ENCODE measurements at places on chromosomes 1 and 21.

GRCh38 chr21:36608041-36608896 is 90.6 kb upstream of the SIM2 start:
- DNase-seq, result no peak

- DNase-seq, result no peak
Observed at GRCh38 chr1:59532102-59532501, 235.2 kb downstream of the FGGY start.

DNA sequence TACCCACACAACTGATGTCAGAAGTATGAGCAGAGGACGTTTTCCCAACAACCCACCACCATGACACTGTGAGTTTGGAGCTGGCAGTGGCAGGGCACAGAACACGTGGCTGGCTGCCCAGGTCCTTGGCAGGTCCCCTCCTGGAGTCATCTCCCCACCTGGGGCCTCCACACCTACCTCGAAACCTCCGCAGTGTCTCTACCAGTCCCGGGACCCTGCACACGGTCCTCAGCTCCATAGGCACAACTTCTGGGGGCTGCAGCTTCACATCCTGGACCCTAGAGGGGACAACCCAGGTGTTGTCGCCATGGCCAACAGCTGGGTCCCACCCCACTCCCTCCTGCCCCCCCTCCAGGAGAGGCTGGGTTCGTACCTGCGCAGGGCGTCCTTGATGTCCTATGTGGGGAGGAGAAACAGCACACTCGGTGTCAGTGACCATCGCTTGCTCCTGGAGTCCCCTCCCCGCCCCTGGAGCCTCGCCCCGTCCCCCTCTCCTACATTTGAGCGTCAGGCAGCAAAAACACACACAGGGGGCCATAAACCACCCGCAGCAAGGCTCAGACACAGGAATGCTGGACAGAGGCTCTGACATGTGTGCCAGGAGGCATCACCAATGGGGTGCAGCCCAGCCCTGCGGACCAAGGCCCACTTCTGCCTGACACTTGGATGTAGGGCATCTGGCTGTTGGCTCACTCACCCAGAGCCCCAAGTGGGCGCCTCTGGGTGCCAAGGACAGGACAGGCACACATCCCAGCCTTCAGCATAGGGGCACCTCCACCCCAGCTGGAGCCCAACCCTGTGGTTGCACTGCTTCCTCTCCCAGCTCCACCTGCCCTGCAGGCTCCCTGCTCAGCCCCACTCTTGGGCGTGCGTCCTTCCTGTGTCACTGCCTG is 9.6 kb downstream of the TRIM11 start:
- no peak for DNase-seq

DNA sequence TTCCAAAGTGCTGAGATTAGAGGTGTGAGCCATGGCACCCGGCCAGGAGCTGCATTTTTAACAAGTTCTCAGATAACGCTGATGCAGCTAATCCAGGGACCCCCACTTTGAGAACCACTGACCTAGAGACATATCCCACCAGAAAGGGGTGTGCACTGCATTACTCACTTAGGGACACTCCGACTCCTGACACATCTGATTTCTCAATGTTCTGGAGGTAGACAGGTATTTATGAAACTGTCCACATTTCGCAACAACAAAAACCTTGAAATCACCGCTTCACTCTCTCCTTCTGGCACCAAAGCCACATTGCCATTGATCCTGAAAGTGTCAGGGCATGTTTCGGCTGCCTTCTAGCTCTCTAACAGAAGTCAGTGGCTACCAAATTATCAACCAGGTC is 23.2 kb upstream of the CAMTA1 start:
- DNase-seq, result no peak

DNA sequence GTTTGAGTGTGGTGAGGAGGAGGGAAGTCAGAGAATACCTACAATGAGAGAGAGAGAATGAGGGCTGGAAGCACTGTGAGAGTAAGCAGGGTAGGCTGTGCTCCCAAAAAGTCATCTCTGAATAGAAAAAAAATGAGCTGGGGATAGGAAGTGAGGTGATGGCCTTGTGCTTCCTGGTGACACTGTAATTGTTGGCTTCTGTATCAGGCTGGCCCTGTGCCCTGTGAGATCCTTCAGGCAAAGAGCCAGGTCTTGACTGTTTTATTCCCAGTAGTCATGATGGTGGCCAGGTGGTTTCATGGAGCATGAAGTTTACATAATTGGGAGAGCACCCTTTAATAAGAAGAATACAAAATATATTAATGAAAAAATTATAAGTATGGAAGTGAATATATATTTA is 20.4 kb upstream of the SPATA6 start:
- DNase-seq, result no peak

- DNase-seq, result no peak
Observed at GRCh38 chr1:160171980-160172379, 18.4 kb upstream of the CASQ1 start.

DNA sequence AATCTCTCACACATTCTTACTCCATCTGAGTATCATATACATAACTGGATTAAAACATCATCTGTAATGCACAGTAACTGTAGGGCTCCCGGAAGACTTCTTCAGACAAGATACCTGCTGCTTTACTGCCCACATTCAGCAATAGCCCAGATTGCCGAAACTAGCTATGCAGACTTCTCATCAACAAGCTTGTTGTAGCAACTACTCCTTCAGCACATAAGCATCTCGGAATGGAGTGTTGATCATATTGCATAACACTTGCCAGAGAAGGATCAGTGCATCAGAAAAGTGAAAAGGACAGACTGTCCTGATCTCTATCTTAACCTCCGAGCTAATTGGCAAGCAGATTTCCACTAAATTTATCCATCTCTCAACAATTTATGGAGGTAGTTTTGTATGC is 354.6 kb upstream of the C1orf87 start:
- DNase-seq, result no peak

DNA sequence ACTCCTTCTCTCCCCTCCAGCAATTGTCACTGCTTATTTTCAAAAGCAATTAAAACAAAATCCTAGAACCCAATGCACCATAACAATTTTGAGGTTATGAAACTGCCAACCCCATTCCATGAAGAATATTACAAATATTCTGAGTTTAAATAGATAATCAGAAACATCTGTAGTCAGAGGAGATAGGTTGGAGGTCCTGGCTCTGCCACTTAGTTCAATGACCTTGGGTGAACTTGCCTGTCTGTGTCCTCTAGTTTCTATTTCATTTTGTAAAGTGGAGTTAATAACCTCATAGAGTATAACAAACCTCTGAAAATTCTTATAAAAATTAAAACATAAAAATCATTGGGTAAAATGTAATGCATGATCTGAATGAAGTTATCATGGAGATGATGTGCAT is 164.6 kb downstream of the KCTD3 start:
- no peak for DNase-seq

DNA sequence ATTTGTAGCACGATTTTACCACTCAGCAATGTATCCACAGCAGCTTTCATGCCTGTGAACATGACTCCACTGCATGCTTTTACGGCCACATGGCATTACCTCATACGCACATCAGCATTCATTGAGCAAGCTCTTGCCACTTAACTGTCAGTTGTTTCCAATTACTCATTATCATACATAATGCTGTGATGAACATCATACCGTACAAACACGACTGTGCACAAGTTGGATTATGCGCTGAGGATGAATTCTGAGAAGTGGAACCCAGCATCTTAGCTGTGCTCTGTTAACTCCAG is 9.6 kb downstream of the UMODL1 start:
- DNase-seq, result peak; percentile 81

DNA sequence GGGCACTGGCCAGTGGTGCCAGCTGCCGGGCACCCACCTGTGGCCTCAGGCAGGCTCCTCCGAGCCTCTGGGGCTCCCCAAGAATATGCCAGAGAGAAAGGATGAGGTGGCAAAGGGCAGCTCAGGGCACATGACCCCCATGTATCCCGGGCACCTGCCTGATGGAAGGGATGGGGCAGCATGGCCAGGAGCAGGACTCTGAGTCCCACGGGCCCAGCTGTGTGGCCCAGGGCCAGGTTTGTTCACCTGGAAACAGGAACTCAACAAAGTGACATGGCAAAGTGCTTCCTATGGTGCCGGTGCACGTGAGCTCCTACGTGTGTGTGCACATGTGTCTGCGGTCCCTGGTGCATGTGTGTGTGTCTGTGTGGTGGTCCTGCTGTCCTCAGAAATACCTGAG is 9.5 kb upstream of the GPR153 start:
- DNase-seq, result no peak

- peak; percentile 33 for DNase-seq
Observed at GRCh38 chr1:119329541-119330461, 38.8 kb upstream of the HAO2 start.

DNA sequence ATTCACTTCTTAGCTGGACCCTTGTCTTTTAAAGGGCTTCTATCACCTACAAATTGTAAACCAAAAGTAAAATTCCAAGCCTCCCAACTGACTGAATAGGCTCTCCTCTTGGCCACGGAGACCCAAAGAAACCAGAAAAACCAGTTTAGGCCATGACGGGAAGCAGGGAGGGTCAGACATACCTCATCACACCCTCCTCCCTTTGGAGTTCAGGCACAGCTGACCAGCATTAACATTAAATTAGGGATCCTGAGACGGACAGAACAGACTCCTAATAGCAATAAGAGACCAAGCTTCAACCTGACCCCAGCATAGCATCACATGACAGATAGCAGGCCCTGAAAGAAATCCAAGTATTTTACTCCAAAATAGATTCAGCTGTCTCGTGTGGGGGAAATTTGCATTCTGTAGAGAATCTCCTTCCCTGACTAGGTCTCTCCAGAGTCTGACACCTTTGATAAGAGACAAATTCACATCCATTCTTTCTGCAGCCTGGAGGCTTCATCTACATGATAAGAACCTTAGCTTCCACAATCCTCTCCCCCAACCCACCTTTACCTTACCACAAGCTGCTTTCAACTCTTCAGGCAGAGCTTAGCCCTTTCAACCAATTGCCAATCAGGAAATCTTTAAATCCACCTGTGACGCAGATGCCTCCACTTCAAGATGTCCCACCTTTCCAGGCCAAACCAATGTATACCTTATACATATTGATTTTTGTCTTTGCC is 177.1 kb upstream of the RAB4A start:
- DNase-seq, result no peak

GRCh38 chr1:162855461-162856150 is 5.4 kb downstream of the CCDC190 start:
- DNase-seq, result peak; percentile 75

DNA sequence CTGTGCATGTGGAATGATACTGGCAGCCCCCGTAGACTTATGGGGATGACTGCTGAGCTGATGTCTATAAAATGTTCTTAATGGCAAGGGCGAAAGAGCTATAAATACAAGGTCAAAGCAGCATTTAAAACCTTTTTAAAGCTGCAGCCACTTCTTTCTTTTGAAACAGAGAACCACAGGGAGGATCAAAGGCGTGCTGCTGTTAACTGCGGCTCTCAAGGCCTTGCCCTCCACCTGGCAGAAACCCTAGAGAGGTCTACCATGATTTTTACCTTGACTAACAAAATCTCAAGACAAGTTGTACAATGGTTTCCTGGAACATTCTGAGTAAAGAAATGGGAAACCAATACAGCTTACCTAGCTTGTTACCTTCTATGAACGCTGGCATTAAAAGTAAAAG is 89.7 kb downstream of the SLC45A1 start:
- DNase-seq, result no peak

GRCh38 chr1:203328714-203329122 is 22.2 kb downstream of the FMOD start:
- DNase-seq, result no peak

- no peak for DNase-seq
Observed at GRCh38 chr1:53619367-53620060, 119.5 kb downstream of the GLIS1 start.

- DNase-seq, result peak; percentile 17
Observed at GRCh38 chr1:222416001-222416791, 131.7 kb downstream of the HHIPL2 start.

GRCh38 chr1:169809370-169810095 is 14.8 kb upstream of the METTL18 start:
- DNase-seq, result peak; percentile 25

- DNase-seq, result no peak
Observed at GRCh38 chr1:61341426-61341825, 259.1 kb downstream of the NFIA start.

DNA sequence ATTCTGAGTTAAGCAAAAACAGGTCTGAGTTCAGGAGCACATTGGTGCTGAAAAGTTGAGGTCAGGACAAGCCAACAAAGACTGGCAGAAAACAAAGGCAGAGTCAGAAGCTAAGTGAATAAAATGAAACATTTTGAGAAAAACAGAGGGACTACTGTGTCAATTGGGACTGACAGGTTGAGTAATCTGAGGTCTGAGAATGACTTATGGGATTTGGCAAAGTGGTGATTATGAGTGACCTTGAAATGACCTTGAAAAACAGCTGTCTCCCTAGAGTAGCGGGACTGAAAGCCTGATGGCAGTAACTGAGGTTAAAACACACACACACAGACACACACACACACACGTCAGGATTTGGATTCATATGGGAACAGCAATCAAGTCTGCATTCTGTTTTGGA is 8.8 kb upstream of the COG2 start:
- no peak for DNase-seq

DNA sequence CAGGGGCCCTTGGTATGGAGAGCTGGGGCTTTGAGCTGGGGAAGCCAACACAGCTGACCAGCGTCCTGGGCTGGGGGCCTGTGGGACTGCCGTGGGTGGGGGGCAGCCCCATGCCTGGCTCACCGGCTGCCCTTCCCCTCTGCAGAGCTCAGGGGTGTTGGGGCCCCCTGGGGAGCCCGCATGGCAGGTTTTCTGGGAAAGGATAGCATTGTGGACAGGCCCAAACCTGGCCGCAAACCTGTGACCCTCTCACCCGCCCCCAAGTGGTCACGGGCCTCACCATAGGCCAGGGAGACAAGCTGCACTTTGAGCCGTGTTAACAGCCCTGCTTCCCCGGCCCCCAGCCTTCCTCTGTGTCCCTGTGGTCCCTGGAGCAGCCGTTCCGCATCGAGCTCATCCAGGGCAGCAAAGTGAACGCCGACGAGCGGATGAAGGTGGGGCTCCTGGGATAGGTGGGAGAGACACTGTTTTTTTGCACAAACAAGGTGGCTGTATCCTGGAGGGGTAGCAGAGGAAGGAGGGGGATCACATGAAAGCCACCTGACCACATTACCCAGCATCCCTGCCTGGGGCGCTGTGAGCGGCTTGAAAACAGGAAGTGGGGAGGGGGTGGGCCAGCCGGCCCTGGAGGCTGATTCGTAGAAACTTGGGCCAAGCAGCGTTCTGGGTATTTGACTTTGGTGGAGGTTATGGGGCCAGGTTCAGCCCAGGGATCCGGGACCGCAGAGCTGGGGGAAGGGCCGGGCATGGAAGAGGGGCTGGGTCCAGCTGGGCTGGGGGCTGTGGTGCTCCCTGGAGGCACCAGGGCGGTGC is 65.9 kb downstream of the PIK3CD start:
- DNase-seq, result no peak

DNA sequence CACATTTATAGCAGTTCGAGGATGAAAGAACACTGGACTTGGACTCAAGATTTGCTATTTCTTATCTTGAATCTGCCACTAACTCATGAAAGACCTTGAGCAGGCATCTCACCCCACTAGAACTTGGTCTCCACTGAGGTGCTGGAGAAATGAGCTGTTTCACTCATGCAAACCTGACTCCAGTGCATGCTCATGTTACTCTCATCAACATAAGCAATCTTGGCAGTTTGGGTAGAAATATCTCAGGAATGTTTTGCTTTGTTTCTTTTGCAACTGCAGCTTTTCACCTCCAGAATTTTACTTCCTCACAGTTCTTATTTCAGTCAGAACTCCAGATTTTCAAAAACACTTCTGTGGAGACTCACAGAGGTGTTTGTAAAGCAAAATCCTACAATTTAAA is 46.2 kb upstream of the DAB1 start:
- DNase-seq, result peak; percentile 53

GRCh38 chr1:118244194-118244593 is 59.2 kb upstream of the SPAG17 start:
- no peak for DNase-seq

GRCh38 chr1:227411066-227411465 is 92.8 kb upstream of the CDC42BPA start:
- peak; percentile 16 for DNase-seq

Measured in EL (cell line).